ENCODE measurements at places on chromosomes 5 and 9.
A peak's percentile ranks its signal among the peaks of the same experiment; 100 is the strongest.

DNA sequence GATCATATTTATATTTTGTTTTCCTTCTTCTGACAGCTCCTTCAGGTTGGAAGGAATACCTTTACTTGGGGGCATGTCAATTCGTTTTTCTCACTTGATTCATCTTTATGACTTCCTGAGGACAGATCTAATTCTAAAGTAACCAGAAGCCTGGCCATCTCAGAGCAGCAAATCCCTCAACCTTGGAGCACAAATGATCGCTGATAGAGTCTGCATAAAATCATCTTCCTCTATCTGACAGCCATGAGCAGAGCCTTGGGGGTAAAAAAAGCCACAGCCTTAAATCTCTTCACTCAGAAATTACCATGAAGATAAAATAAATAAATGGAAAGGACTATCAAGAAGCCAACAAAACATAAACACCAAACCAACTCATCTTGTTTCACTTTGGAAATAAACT lies 325.8 kb downstream of the PRR16 start:
- DNase-seq, result no peak

DNA sequence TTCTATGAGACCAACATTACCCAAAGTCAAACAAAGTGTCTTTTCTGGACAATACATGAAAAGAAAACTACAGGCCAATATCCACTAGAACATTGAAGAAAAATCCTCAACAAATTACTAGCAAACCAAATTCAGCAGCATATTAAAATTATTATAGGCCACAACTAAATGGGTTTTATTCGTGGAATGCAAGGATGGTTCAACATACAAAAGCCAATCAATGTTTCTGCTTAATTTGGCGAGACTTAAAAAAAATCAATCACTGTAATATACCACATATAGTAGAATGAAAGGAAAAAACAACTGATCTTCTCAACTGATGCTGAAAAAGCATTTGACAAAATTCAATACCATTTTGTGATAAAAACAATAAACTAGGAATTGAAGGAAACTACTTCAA lies 51.8 kb upstream of the FNIP1 start:
- no peak for DNase-seq

DNA sequence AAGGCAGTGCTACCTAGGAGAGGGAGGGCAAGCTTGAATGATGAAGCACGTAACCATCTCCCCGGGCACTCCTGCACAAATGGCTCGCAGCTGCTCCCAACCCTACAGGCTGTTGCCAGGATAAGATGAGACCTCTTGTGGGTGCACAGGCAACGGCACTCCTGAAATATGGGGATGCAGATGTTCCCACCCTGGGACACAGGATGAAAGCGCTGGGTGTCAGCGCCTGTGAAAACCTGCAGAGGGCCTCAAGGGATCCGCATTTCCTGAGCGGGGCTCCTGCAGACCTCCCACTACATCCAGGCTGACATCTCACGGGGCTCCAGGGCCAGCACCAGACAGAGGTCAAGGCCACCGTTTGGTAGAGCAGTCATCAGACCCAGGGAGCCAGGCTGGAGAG lies 60.7 kb downstream of the SMIM23 start:
- no peak for DNase-seq

GRCh38 chr9:112971415-112971814 lies 40.6 kb downstream of the ZNF883 start:
- DNase-seq, result no peak

- no peak for DNase-seq
Measured at GRCh38 chr9:114500697-114501292, 4.5 kb downstream of the WHRN start.

DNA sequence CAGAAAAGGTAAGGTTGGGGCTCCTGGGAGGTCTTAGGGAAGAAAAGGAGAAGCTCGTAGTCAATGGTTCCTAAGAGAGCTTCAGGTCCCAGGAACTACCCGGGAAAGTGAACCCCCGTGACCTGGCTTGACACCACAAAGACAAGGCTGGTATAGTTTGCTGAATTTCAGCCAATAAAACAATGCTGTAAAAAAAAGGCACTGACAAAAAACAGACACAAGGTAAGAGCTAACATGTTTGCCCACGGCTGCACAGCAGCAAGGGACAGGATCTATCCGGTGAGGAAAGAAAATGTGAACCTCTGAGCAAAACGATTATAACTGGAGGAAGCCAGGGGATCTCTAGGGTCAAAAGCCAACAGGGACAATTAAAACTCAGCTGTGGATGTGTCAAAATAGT lies 17.1 kb downstream of the SLIT3 start:
- no peak for DNase-seq

- peak; percentile 50 for DNase-seq
Measured at GRCh38 chr9:114889802-114890224, 40.6 kb downstream of the TNFSF8 start.

DNA sequence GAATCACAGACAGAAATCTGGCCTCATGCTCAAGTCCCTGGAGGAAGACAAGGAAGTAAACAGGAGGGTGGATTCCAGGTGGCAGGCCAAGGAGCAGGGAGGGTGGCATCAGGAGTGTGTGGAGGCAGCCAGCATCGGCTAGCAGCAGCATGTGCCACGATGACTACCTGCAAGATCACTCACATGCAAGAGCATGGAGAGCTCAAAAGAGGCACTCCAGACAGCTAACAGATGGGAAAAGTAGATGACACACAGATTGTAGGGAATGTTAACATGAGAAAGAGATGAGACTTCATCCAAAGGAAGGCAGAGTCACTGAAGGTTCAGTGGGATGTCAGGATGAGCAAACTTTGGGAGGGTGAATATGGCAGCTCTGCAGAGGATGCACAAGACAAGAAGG lies 104.3 kb downstream of the SEMA5A start:
- DNase-seq, result no peak

GRCh38 chr9:36486933-36487481 lies 85.7 kb upstream of the MELK start:
- DNase-seq, result peak; percentile 60

DNA sequence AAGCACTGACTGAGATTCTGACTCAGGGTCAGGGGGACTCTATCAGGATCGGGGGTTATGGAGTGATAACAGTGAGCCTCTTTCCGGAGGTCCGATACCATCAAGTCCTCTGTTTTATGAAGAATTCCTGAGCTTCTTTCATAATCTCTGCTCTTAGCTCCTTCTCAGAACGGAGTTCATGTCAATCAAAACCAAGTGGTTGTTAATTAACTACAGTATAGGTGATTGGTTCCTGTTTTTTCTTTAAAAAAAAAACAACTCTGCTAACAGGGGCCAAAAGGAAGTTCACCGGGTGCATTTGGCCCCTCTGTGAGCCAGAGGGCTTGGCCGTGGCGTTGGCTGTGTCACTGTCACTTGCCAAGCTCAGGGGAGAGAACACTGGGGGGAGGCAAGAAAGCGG lies 4.0 kb downstream of the GFI1B start:
- no peak for DNase-seq

DNA sequence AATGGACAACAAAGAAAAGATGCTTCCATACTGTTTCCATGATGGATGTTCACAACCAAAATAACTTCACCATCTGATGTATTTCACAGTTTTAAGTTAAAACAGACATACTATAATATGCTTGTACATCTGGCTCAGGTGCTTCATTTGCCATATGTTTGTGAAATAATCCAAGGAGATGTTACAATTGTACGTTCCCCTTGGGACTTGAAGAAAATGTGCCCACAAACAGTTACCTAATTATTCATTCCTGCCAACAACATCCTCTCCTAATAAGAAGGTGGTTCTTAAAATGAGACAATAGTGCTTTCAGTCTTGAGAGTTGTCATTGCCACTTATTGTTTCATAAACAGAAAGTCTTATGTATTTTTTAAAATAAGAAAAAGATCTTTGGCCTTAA lies 33.1 kb upstream of the SMARCA2 start:
- no peak for DNase-seq

DNA sequence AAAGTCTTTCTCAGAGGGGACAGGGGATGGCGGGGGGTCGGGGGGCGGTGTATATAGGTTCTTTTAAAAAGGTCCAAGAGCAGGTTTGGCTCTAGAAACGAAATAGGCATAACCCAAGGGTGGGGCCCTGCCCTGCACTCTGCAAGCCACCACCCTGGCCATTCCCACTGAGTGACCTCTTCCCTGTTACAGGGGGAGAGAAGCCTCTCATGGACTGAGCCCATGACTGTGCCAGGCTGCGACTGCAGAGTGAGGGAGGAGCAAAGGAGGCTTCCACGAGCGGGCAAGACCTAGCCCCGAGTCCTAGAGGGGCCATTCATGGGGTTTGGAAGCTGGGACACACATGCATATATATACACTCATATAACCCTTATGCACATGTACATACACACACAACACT lies 10.1 kb upstream of the NXNL2 start:
- no peak for DNase-seq

- DNase-seq, result no peak
Measured at GRCh38 chr9:114607671-114608524, 3.2 kb upstream of the TMEM268 start.

DNA sequence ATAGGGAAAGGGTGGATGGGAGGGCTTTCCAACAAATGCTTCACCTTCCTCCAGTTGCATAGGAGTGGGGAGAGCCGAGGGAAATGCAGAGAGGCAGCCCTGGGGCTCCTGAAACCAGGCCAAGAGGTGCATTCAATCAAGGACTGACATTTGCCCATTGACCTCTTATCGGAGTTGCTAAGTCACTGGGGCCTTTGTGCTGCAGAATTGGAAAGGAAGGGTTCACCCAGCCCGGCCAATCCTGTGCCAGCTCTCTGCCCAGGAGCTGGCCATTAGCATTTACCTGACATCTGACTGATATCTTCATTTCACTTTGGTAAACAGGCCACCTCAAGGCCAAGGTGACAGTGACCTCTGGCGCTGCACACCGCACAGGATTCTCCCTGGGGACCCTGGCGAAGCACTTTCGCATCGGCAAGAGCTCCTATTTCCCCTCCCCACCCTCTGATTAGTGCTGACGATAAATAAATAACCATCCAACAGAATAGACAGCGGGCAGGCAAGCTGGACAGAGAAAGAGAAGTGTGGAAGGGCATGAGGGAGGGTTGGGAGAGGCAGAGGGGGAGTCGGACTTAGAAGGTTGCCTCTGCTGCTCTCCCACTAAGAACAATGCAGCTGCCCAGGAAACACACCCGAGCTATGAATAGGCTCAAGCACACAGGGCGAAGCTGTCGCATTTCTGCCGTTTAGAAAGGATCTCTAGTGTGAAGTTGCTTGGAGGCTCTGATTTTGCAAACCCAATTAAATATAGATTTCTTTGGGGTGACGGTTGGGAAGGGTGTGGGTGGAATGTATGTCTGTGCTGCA lies 57.0 kb upstream of the BOD1 start:
- DNase-seq, result no peak

DNA sequence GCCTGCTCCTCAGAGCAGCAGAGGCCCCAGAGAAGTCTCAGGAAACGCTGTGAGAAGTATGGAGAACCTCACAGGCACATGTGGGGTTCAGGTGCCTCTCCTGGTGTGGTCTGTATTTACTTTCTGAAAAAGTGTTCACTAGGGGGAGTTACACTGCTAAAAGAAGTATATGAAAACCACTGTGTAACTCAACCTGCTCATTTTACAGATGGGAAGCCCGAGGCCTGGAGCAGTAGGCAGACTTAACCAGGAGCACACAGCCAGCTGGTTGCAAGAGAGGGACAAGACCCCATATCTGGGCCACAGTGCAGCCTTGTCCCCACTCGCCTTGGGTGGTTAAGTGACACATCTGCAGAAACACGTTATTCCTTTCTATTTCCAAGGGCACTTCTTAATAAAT lies 112.8 kb upstream of the SAP30L start:
- no peak for DNase-seq
